ENCODE measurements at places on chromosomes 11 and 22. TPM values are rescaled to one million over a fixed set of nuclear protein-coding genes. Genes with fewer than 3 reads are reported as not detected.
A peak's percentile ranks its signal among the peaks of the same experiment; 100 is the strongest.

- no peak overlapping the region for H3K4me3 ChIP-seq
- H3K4me1 ChIP-seq: no peaks in the 10 kb centered on the region
- H3K27me3 ChIP-seq: no peaks in the 10 kb centered on the region
- no peak for DNase-seq
- H3K27ac ChIP-seq: no peak overlapping the region
These were observed 308.7 kb downstream of the DDX10 start for GRCh38 chr11:108973402-108974162.

DNA sequence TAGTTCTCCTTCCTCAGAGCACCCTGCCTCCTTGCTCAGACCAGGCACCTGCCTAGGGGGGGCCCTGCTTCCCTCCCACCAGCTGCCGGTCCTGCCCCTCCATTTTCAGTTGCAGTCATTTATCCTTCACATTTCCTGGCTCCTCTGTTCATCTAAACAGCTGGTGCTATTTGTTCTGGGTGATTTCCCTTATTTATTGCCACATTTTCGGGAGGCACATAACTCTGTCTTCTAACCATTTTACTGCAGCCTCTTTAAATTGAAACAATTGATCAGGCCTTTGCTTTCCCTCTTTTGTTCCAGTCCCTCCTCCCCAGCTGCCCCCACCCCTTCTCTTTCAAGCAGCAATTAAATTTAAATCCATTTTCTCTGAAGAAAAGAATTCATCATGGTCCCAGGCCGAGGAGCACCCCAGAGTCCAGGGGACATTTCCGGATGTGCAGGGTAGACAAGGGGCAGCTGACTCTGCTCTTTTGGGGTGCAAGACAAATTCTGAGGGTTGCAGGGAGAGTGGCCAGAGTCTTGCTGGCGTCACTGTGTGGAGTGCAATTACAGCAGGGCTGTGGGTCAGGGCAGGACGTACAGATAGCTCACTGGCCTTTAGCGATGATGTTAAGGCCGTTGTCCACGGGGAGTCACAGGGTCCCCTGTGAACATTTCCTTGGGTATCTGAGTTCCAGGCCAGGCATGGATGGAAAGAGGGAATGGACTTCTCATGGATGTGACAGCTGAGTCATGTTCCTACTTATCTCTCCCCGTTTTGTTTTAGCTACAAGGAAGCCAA is 476.4 kb downstream of the TBC1D22A start:
- H3K36me3 ChIP-seq: no peaks in the 10 kb centered on the region
- no peak for DNase-seq
- no peaks in the 10 kb centered on the region for H3K4me1 ChIP-seq

DNA sequence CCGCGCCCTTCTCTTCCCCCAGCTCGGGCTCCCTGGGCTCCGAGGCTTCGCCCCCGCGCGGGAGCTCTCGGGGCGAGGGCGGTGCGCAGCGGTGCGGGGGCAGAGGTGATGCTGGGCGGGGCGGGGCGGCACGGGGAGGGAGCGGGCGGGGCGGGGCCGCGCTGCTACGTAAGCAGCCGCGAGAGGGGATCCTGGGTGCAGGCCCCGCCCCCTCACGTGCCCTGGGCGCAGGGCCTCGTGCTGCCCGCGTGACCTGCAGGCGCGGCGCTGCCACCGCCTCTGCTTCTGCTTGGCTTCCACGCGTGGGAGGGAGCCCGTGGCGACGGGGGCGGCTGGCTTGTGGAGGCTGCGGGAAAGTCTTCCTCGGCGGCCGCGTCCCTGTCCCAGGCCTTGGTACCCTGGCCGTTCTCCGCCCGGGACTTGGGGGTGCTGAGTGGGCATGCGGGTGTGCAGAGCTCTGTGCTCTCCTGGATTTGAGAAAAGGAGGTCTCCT is 132.6 kb upstream of the HSD17B12 start:
- H3K27me3 ChIP-seq: no peaks in the 10 kb centered on the region
- H3K27ac ChIP-seq: peak overlapping the region; percentile 85
- H3K4me3 ChIP-seq: peak overlapping the region; percentile 36
- peaks cover 6% of the 10 kb centered on the region for H3K4me1 ChIP-seq
- H3K36me3 ChIP-seq: no peaks in the 10 kb centered on the region
- peak; percentile 88 for DNase-seq

DNA sequence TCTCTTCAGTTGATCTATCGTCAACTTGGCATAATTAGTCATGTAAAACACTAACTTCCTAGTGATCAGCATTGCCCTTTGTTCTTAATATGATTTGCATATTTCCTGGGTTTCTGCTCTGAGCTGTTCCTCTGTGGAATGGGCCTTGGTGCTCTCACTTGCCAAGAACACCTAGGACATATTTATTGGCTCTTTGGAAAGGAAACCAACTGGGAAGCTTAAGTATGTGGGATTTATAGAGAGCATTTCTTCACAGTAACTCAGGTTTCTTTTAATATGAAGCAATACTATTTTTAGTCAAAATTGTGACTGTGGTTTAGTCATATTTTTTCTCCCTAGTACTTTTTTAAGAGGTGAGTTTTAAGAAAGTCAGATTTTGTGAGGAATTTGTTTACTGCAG is 28.8 kb downstream of the FAT3 start:
- H3K36me3 ChIP-seq: no peaks in the 10 kb centered on the region
- DNase-seq: no peak
- no peak overlapping the region for H3K4me3 ChIP-seq
- H3K27me3 ChIP-seq: no peaks in the 10 kb centered on the region
- no peak overlapping the region for H3K27ac ChIP-seq

- no peaks in the 10 kb centered on the region for H3K36me3 ChIP-seq
- DNase-seq: no peak
- H3K4me3 ChIP-seq: no peak overlapping the region
- no peak overlapping the region for H3K27ac ChIP-seq
- H3K4me1 ChIP-seq: no peaks in the 10 kb centered on the region
These were observed 1431.4 kb downstream of the BRD1 start for GRCh38 chr22:48396091-48396784.

- no peak overlapping the region for H3K27ac ChIP-seq
- no peaks in the 10 kb centered on the region for H3K4me1 ChIP-seq
- no peak for DNase-seq
These were observed 58.2 kb downstream of the OR10A6 start for GRCh38 chr11:7872890-7873289.

GRCh38 chr11:342328-342727 is 21.7 kb upstream of the IFITM3 start:
- no peak overlapping the region for H3K27ac ChIP-seq
- DNase-seq: peak; percentile 1
- no peaks in the 10 kb centered on the region for H3K27me3 ChIP-seq
- no peak overlapping the region for H3K4me3 ChIP-seq
- H3K36me3 ChIP-seq: no peaks in the 10 kb centered on the region

DNA sequence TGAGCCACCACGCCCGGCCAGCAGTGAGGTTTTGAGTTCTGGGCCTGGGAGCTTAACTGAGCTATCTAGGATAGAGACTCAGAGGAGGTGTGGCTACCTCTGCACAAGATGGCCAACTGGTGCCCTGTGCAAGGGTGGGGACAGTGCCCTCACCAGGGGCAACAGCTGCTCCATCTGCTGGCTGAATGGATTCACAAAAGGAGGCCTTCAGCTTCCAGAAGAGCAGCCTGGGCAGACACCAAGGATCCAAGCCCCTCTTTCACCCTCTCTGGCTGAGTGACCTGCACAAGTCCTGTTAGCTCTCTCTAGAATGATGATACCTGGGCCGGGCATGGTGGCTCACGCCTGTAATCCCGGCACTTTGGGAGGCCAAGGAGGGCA is 33.5 kb upstream of the BAIAP2L2 start:
- H3K4me1 ChIP-seq: no peaks in the 10 kb centered on the region
- H3K27ac ChIP-seq: no peak overlapping the region
- H3K4me3 ChIP-seq: no peak overlapping the region

DNA sequence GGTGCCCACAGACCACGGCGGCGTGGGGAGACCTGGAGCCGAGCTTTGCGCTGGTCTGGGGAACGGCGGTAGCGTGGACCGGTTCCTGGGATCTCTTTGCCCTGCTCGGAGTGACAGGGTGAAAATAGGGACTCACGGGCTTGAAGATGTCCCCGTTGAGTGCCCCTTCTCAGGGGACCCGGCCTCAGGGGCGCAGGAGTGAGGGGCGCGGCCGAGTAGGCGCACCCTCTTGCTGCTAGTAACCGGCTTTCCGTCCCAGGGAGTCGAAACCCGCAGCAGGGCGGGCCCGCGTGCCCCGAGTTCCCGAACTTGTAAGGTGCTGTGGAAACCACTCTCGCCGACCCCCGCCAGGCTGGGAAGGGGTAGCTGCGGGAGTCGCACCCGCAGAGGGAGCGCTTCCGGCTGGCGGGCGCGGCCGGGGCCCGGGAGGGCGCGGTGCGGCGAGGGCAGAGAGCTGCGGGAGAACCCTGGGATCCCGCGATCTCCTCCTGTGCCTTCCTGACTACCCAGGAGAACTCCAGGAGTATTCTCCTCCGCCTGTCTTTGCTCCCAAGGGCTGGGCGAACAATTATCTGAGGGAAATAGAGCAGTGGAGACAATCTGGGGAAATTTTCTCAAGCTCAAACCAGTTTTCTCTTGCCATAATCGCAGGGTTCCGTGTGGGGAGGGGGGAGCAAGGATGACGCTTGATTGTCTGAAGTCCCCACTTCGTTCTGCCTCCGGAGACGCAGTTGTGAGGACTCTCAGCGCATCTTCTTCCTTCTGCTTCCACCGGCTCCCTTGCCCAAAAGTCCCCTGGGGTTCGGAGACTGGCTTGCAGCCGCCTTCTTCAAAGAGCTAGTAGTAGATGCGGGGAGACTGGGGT is 666 bp downstream of the NELL1 start:
- no peak overlapping the region for H3K27ac ChIP-seq
- no peaks in the 10 kb centered on the region for H3K36me3 ChIP-seq
- no peak overlapping the region for H3K4me3 ChIP-seq
- DNase-seq: no peak
- H3K4me1 ChIP-seq: peaks cover 2% of the 10 kb centered on the region

DNA sequence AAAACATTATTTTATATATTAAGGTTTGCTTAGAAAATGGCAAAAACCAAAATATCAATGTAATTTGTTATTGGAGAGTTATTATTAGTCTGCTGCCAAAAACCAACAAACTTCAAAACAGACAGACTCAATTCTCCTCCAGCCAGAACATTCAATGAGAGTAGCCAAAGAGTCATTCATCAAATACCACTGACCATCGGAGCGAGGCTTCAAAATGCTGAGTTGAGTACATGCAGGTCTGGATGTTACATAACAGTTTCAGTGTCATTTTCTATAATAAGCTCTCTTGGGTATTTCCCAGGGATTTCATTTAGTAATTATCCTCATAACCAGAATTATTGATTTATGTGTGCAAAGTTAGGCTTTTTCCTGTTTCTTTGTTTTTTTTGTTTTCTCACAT is 42.6 kb downstream of the CHST1 start:
- no peak for DNase-seq
- H3K27ac ChIP-seq: no peak overlapping the region
- H3K4me1 ChIP-seq: no peaks in the 10 kb centered on the region
- H3K27me3 ChIP-seq: no peaks in the 10 kb centered on the region
- no peak overlapping the region for H3K4me3 ChIP-seq

GRCh38 chr11:3119141-3119821 is 45.8 kb downstream of the OSBPL5 start:
- H3K27ac ChIP-seq: no peak overlapping the region
- H3K36me3 ChIP-seq: no peaks in the 10 kb centered on the region
- DNase-seq: no peak

GRCh38 chr22:42270176-42270509 is 310 bp downstream of the TCF20 start:
- H3K36me3 ChIP-seq: no peaks in the 10 kb centered on the region
- DNase-seq: no peak
- H3K27me3 ChIP-seq: no peaks in the 10 kb centered on the region
- peak overlapping the region; percentile 18 for H3K27ac ChIP-seq
- peaks cover 6% of the 10 kb centered on the region for H3K4me1 ChIP-seq

- no peaks in the 10 kb centered on the region for H3K4me1 ChIP-seq
- DNase-seq: peak; percentile 8
- no peak overlapping the region for H3K4me3 ChIP-seq
- H3K36me3 ChIP-seq: no peaks in the 10 kb centered on the region
- no peaks in the 10 kb centered on the region for H3K27me3 ChIP-seq
These were observed 6.6 kb upstream of the MRGPRG start for GRCh38 chr11:3225159-3225758.

The ANO1 gene
- 1.7 TPM for total RNA-seq

- DNase-seq: no peak
- H3K27ac ChIP-seq: no peak overlapping the region
- H3K4me1 ChIP-seq: no peaks in the 10 kb centered on the region
- no peak overlapping the region for H3K4me3 ChIP-seq
- no peaks in the 10 kb centered on the region for H3K27me3 ChIP-seq
These were observed 14.5 kb upstream of the MS4A7 start for GRCh38 chr11:60363542-60364470.

DNA sequence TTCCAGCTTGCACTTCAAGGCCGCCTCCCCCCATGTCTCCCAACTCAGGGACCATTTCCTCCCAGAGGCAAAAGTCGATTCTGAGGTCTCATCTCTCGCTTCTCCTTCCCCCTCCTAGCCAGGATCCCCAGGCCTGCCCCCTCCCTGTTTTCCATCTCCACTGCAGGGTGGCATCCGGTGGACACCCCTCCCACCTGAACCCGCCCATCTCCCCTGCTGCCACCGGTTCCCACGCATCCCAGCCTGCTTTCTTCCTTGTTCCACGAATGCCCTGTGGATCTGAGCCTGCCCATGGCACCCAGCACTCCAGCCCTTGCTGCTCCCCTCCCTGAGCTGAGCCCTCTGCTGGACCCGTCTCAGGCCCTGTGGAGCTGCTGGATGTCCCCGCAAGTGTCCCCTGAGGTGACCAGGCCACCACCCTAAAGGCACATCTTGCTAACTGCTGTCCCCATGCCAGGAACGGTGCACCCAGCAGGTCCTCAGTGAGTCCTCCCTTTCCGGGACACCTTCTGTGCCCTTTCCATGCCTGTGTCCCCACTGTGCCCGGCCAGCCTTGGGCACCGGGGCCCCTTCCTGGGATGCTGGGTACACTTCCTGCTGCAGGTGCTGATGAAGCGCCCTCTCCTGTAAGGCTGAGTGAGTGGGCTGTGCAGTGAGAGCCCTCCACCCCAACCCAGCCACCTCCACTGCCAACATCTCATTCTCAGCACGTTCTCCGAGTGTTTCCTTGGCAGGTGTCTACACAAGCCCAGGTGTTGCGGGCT is 936 bp downstream of the IL17REL start:
- peaks cover 4% of the 10 kb centered on the region for H3K27me3 ChIP-seq
- H3K4me1 ChIP-seq: peaks cover 2% of the 10 kb centered on the region
- no peak overlapping the region for H3K27ac ChIP-seq

The MSANTD4 gene
- 16.7 TPM for total RNA-seq

The AP5B1 gene
- total RNA-seq: 9.0 TPM

GRCh38 chr22:50452649-50453048 is 22.2 kb downstream of the SBF1 start:
- H3K27me3 ChIP-seq: no peaks in the 10 kb centered on the region
- no peak for DNase-seq
- H3K27ac ChIP-seq: no peak overlapping the region
- H3K4me3 ChIP-seq: no peak overlapping the region
- no peaks in the 10 kb centered on the region for H3K36me3 ChIP-seq
- no peaks in the 10 kb centered on the region for H3K4me1 ChIP-seq

The FADS3 gene
- total RNA-seq: 29.2 TPM

The IFT27 gene
- 38.8 TPM for total RNA-seq

GRCh38 chr11:65286686-65287085 is 24.9 kb downstream of the POLA2 start:
- no peaks in the 10 kb centered on the region for H3K36me3 ChIP-seq
- H3K27ac ChIP-seq: no peak overlapping the region
- peaks cover 12% of the 10 kb centered on the region for H3K4me1 ChIP-seq
- no peak for DNase-seq

The SLC22A9 gene
- total RNA-seq: not detected

The C11orf97 gene
- 14.0 TPM for total RNA-seq

- no peaks in the 10 kb centered on the region for H3K4me1 ChIP-seq
- no peak overlapping the region for H3K4me3 ChIP-seq
- no peaks in the 10 kb centered on the region for H3K36me3 ChIP-seq
- no peaks in the 10 kb centered on the region for H3K27me3 ChIP-seq
These were observed 80.5 kb downstream of the MYO7A start for GRCh38 chr11:77208535-77208934.

The OR5D16 gene
- total RNA-seq: not detected
